ENCODE measurements at places on chromosomes 6 and 20.
A peak's percentile ranks its signal among the peaks of the same experiment; 100 is the strongest.

- no peak for DNase-seq
Measured at GRCh38 chr6:39231521-39232243, 2.4 kb upstream of the KCNK5 start.

GRCh38 chr6:160085713-160086505 lies 35.7 kb upstream of the SLC22A1 start:
- no peak for DNase-seq

DNA sequence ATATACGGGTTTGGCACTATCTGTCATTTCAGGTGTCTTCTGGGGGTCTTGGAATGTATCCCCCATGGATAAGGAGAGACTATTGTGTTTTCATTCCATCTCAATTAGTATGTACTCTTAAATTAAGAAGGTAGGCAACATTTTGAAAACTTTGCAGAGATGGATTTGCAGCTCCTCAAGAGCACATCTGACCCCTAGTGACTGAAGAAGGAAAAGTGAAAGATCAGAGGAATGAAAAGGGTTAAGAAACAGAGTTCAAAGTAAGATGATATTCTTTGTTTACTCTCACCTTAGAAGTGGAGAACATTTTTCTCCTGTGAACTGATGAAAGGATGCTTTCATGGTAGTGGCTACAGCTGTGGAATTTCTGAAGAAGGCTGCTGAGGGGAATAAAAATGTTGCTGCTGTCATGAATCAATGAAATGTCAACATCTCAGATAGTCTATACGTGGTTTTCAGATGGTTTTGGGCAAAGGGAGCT lies 41.5 kb downstream of the SH3BGRL2 start:
- peak; percentile 56 for DNase-seq

GRCh38 chr6:31090973-31091364 lies 21.4 kb downstream of the C6orf15 start:
- no peak for DNase-seq

DNA sequence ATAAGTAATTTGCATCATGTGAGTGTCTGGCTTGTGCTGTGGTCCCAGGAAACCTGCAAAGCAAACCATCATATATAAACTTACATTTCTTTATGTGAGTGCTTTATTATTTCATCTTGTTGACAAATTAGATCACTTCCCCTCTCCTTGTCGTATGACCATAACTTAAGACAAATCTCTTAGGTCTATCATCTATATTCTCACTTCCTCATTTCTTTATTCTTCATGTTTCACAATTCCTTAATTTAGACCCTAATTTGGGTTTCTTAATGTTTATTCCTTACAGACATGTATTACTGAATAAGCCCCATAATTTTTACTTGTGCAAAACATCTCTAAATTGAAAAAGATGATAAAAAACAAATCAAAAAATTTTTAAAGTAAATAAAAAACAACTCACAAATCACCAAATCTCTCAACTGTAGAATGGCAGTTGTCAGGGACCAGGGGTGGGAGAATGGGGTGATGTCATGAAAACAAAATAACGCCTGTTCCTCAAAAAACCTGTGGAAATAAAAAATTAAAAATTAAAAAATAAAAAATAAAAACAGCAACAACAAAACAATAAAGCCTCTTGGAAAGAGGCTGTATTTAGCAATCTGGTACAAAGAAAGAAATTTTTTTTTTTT lies 49.5 kb upstream of the FBXO30 start:
- no peak for DNase-seq

- DNase-seq, result no peak
Measured at GRCh38 chr6:99416892-99417767, 8.0 kb downstream of the PNISR start.

DNA sequence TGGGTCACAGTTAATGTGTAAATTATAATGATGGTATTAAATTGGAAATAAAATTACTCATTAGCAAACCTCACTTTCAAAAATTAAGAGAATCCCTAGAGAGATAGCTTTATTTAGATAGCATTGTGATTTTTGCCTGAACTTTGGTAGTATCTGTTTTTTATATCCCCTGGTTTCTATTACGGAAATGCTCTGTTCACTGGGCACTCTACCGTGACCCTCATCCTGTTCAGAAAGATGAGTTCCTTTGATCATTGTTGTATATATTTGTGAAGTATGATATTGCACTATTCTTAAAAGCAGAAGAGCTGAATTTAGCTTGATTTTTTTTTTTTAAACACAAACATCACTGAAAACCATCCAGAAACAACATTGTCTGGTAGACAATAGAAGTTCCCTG lies 1143.8 kb upstream of the MAP3K7 start:
- no peak for DNase-seq

DNA sequence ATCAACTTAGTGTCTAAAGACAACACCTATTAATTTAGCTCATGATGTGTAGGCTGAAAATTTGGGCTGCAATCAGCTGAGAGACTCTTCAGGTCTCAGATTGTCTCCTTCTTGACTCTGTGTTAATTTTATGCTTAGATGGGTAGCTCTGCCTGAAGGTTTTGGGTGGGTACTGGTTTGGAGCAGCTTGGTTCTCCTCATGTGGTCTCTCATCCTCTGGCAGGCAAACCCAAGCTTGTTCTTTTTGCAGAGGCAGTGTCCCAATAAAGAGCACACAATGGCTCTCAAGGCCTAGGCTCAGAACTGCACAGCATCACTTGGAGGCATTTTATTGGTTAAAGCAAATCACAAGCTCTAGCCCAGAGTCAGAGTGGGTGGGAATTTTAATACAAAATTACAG lies 280.6 kb downstream of the BTBD3 start:
- no peak for DNase-seq

DNA sequence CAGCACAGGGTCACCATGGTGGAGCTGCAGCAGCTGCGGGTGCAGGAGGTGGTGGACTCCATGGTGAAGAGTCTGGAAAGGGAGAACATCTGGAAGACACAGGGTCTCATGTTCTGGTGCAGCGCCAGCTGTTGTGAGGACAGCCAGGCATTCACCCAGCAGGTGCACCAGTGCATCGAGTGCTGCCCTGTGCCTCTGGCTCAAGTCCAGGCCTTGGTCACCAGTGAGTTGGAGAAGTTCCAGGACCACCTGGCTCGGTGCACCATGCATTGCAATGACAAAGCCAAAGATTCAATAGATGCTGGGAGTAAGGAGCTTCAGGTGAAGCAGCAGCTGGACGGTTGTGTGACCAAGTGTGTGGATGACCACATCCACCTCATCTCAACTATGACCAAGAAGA lies 22.9 kb upstream of the RIPK1 start:
- DNase-seq, result no peak

- DNase-seq, result peak; percentile 99
Measured at GRCh38 chr6:36666826-36667591, 11.5 kb upstream of the CDKN1A start.

DNA sequence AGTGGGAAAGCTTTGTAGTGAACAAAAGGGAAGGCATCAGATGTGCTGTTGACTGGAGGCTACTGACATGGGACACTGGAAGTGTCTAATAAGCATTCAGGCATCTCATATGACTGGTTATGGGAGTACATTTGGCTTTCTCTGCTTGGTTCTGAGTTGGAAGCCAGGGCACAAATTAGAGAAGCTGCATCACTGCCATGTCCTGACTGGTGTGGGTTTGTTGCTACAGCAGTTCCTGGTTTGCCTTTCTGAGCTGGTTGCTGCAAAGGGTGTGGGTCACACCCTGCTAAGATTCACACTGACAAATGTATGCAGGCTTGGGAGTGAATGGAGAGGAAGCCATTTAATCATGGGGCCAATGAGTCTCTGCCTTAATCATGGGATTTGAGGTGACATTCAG lies 36.2 kb upstream of the NANP start:
- DNase-seq, result peak; percentile 47

- DNase-seq, result no peak
Measured at GRCh38 chr6:91298543-91299145, 711.8 kb upstream of the MAP3K7 start.

- DNase-seq, result no peak
Measured at GRCh38 chr6:15672291-15672690, 9.5 kb upstream of the DTNBP1 start.

- DNase-seq, result peak; percentile 50
Measured at GRCh38 chr20:23103284-23104018, 17.3 kb upstream of the CD93 start.

DNA sequence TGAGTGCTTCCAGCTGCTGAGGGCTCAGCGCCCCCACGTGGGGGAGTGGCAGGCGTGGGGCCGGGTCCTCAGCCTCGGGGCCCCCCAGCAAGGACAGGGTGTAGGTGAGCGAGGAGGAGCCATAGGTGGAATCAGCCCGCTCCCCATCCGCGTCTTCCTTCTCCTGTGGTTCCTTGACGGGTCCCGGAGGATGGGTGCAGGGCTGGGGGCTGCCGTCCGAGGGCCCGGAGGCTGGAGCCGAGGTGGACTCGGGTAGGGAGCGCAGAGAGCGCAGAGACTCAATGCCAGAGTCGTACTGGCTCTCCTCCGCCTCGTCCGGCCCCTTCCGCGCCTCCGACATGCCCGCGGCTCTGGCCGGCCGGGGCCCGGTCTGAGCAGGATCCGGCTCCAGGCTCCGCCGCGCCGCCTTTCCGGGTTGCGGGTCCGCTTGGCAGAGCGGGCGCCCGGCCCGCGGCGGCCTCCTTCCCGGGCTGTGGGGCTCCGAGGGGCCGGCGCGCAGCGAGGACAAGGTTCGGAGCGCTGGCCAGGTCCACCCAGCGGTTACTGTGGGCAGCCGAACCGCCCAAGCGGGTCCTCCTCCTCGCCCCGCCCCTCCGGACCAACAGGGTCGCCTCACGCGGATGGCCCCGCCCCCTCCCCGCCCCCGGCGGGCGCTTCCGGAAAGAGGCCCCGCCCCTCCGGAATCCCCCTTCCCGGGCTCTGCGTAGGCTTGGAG lies at the start of gene NFKBIE:
NFKBIE (minus strand) TSS at position 545 of the 715 bp plus-strand sequence; CDS start at position 340, 205 bp downstream.
- DNase-seq, result no peak

GRCh38 chr20:14445310-14445709 lies 107.9 kb upstream of the FLRT3 start:
- peak; percentile 95 for DNase-seq

DNA sequence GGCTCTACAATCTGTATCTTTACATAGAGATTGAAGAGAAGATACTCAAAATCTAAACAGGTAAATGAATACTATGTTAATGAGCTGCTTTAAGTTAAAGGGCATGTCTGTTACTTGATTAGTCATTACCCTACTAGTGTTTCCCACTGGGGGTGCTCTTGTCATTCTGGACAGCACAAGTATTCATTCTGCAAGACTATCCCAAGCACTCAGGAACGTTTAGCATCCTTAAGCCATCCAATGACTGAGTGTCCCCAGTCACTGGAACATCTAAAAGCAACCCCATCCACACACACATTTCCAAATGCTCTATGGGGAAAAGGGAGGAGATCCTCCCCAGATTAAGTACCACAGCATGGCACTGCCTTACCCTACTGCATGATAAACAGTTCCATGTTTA lies 25.7 kb downstream of the EZR start:
- DNase-seq, result peak; percentile 72

DNA sequence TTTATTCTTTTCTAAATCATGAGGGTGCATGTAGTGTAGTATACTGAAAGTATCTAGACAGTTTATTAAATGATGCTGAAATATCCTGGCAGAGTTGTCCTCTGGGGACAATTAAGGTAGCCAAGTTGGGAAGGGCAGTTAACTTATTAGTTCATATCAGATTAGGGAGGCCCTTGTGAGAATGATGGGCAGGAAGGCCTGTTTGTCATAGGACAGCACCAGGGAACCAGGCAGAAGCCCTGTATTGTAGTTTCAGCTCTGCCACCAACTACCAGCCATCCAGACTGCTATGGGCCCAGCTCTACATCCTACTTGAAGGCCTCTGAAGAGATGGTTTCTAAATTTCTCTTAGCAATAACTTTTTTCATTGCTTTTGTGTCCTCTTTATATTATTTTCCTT lies 4.0 kb downstream of the MYLIP start:
- no peak for DNase-seq

DNA sequence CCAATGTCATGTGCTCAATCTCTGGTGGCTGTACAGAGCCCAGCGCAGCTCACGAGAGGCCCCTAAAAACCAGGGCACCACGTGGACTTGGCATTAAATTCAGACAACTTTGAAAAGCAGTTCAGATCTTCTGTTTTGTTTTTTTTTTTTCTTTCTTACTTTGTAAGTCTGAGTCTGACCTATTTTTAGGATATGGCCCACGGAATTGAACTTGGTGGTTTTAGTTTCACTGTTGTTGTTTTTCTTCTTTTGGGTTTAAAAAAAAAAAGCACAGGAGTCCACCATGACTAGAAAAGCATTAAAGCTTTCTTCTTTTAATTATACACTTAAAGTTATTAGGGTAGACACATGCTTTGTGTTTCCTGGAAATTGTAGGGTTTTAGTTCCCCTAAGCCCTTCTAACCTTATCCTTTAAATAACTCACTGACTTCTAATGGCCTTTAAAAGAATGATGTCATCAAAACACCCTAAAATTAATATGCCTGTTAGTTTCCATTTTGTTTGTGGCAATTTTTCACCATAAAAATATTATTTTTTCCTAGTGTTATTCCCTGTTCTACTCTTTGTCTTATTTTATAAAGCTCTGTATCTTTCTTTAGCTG lies 48.5 kb upstream of the CCN2 start:
- no peak for DNase-seq

All from bronchial epithelial cell (primary cell).